Activated CD8-positive, alpha-beta memory T cell treated with anti-CD3 and anti-CD28 coated beads for 24 hours (primary cell): ENCODE measurements at places on chromosomes 2 and 18.

DNA sequence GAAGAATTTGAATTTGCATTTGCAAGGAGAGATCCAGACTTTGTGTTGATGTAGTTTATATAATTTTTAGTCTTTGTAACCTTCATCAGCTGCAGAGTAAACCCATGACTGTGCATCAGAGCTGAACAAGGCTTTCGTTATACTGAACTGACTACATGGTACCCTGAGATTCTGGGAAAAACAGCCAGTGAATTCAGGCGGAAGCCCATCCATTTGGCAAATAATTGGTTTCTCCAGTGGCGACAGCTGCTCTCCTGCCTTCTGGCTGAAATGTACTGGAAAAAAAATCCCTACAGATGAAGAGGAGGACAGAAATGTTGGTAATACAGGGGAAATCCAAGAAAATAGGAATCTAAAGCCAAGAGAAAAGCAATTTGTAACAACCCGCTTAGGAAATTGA, 657.5 kb upstream of the CDH7 start:
- DNase-seq, result no peak

GRCh38 chr2:8805278-8806210, 31.9 kb downstream of the KIDINS220 start:
- DNase-seq, result no peak

GRCh38 chr2:123935405-123935804, 89.7 kb upstream of the CNTNAP5 start:
- no peak for DNase-seq

DNA sequence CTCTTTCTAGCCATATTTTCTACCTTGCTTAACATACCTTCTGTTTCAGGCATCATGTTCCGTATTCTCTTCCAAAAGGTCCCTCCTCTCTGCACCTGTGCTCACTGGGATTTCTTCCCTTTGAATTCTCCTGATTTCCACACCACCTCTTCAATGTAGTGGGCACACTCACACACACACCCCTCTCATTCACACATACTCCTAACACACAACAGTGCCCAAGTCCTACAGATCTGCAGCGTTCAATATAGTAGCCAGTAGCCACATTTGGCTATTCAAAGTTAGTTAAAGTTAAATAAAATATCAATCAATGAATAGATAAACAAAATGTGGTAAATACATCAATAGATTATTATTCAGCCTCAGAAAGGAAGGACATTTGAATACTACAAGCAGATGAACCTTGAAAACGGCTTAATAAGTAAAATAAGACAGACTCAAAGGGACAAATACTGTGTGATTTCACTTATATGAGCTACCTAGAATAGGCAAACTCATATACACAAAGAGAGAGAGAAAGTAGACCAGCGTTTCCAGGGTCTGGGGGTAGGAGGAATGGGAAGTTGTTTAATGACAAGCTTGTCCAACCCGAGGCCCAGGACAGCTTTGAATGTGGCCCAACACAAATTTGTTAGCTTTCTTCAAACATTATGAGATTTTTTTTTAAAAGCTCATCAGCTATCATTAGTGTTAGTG, 34.4 kb downstream of the MYCN start:
- no peak for DNase-seq

DNA sequence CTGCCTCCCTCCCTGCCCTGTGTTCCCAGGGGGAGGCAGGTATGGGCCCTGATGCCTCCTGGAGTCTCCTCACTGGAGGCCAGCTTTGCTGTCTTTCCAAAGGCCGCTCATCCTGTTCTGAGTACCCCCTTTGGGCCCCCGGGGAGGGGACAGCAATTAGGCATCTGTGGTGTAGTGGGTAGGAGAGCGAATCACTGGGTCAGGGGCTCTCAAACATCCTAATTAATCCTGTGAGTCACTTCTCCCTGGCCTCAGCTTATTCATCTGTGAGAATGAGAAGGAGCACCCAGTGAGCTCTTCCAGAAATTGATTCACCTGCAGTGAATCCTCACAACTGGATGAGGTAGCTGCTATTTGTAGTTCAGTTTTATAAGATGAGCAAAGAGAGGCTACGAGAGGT, 16.4 kb downstream of the TET3 start:
- no peak for DNase-seq

DNA sequence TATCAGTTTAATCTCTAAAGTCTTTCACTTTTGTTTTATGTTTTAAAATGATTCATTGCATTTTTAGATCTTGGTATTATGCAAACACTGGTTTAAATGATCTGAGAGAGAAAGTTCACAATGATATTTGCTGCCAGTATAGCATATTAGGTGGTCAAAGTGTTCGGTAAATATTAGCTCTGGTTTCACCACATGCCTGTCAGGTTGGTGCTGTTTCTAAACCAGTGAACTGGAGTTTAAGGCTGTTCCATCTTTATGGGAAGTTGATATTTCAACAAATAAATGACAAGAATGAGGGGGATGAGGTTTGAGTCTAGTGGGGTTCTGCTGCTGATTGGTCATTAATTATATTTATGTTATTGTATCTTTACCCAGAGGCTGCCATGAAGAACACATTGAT, 436.4 kb downstream of the DCDC2C start:
- no peak for DNase-seq

DNA sequence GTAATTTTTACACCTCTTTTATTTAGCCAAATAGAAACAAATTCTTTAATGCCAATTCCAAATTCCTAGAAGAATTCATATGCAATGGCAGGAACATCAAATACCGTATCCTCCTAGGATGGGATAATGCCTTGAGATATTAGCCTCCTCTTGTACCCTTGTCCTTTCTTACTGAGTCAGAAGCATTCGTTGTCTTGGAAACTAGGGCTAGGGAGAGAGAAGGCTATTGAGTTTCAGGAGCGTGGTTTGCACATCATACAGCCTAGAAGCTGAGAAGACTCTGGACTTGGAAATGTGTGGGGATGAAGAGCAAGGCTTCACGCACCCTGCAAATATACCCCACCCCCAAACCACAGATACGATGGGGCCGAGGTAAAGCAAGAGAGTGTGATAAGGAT, 300.7 kb downstream of the SP3 start:
- DNase-seq, result no peak

GRCh38 chr18:51191128-51191717, 6.3 kb downstream of the MEX3C start:
- DNase-seq, result no peak

- no peak for DNase-seq
Measured at GRCh38 chr2:45942237-45942738, 290.8 kb downstream of the PRKCE start.

GRCh38 chr2:229126066-229126465, 145.0 kb downstream of the PID1 start:
- DNase-seq, result no peak

DNA sequence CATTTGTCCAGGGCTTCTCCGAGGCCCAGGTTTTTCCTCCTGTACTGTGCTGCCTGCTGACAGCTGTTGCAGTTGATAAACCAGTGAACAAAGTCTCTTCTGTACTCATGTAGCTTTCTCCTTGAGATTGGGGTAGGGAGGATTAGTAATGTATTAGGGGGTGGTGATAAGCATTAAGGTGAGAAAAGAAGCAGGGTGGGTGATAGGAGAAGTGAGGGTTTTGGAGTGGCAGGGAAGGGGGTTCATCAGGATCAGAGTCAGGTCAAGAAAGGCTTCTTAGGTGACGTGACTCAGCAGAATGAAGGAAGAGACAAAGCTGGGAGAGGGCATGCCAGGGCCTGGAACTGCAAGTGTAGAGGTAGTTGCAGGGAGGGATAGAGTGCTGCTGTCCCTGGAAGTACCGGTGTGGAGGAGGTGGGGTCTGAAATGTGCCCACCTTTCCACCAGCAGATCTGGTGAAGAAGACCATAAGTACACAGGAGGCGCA, 48.7 kb downstream of the PKP4 start:
- no peak for DNase-seq

DNA sequence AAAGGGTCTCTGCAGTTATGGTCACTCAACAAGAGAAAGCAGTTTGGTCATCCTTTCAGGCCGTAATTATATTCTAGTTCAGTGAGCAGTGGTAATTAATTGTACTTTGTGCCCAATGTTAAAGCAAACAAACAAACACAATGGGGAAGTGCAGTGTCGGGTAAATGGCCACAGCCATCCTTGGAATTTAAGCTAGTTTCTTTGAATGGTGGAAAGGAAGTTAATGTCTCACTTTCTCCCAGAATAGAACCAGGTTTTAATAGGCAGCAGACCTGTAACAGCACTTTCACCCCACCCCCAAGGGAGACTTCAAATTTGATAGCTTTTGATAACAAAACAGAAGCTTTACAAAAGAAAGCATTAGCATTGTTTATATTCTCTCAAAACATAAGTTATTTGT, 20.0 kb upstream of the ITGAV start:
- no peak for DNase-seq

GRCh38 chr2:204611764-204612163, 66.5 kb downstream of the PARD3B start:
- no peak for DNase-seq

- no peak for DNase-seq
Measured at GRCh38 chr2:62383846-62384245, 122.1 kb downstream of the TMEM17 start.

- no peak for DNase-seq
Measured at GRCh38 chr2:105406221-105406620, 7.4 kb upstream of the FHL2 start.

DNA sequence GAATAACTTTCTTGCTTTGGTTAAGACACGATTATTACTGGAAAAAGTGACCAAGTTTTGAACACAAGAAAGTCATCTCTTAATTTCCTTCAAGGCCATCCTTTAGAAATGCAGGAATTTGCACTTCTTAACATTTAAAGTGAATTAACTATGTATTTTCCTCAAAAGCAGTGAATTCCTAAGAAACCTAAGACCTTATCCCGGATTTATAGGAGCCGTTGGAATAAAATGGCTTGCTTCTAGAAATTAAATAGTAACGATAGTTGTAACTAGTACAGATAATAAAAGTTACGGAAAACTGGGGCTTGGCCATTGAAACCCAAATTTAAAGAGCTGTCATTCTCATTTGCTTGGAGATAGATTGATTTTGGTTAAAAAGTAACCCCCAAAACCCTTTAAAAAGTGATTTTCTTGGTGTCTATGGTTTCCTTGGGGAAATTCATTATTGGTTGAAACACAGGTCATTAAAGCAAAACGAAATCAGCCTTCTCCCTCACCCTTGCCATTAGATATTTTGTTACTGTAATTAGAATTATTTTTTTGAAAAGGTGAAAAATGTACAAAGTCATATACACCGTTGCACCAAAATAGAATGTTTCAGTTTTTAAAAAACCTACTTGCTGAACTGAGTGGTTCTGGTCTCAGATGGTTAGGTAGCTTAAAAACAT, 2.0 kb downstream of the SKOR2 start:
- DNase-seq, result no peak

- DNase-seq, result no peak
Measured at GRCh38 chr2:42196403-42197267, 27.5 kb downstream of the EML4 start.

DNA sequence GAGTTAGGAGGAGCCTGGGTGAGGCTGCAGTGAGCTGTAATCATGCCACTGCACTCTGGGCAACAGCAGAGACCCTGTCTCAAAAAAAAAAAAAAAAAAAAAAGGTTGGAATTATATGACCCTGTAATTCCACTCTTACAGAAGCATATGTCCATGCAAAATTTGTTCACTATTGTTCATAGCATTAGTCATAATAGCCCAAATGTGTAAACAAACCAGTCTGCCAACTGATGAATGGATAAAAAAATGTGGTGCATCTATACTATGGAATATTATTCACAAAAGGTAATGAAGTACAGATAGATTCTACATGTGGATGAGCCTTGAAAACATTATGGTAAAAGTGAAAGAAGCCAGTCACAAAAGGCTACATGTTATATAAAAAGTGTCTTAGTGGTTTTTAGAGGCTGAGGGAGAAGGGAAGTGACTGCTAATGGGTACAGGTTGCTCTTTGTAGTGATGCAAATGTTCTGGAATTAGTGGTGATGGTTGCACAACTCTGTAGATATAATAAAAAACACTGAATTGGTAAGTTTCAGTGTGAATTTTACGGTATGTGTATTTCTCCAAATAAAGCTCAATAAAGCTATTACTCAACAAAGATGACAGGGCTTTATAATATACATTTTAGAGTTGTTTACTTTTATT, 9.4 kb downstream of the COA5 start:
- DNase-seq, result no peak

DNA sequence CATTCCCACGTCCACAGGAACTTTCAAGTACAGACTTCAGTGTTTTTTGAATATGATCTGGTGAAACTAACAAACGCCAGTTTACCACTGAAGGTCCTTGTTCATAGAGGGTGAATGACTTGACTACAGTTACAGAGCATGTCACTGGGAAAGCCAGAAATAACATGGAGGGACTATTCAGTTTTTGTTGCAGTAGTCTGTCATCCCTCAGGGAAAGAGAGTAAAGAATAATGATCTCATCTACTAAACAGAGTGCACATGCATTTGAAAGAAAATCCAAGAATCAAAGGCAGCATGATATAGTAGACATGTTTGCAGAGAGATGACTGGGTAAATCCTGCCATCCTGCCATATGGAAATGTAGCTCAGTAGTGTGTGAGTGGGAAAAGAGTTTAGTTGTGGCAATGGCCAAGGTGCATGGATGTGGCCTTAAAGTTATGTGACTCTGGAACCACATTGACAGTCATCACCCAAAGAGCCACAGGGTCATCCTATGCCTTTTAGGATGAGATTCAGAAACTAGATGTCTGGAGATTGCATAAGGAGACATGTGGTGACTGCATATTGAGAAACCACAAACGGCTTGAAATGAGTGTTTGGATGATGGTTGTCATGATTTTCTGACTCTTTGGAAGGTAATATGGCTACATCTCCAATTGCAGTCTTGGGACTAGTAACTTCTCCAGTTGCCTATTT, 125.3 kb upstream of the ZEB2 start:
- no peak for DNase-seq

DNA sequence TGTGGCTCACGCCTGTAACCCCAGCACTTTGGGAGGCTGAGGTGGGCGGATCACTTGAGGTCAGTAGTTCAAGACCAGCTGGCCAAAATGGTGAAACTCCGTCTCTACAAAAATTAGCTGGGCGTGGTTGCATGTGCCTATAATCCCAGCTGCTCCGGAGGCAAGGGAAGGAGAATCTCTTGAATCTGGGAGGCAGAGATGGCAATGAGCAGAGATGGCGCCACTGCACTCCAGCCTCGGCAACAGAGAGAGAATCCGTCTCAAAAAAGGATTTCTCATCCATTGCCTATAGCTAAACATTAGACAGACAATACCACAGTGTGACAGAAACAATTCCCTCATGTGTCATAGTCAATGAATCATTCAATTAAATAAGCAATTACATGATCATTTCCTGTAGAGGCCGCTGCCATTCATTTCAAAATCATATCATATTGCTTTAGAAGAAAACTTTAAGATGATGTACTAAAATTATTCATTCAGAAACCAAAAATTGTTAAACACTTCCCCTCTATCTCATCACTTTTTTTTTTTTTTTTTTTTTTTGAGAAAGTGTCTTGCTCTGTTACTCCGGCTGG, 69.5 kb upstream of the TGIF1 start:
- no peak for DNase-seq

- no peak for DNase-seq
Measured at GRCh38 chr2:205103699-205104098, 558.4 kb downstream of the PARD3B start.

DNA sequence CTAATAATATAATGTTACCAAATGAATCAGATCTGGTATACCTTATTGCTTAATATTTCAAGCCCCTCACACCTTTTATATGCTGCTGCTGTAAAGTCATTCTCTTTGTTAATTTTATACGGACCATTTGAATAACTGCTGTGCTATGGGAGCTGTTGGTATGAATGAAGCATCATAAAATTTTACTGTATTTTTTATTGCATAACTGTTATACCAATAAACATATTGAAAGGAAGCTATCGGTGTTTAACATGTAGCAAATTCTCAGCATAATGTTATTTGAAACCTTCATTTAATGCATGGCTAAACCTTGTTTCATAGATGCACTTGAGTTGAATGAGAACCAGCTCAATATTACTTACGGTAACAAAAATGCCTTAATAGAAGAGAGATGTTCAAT, 1040.3 kb downstream of the SOCS6 start:
- no peak for DNase-seq
